Activated CD8-positive, alpha-beta memory T cell treated with anti-CD3 and anti-CD28 coated beads for 48 hours (primary cell): ENCODE measurements at places on chromosomes 11 and 22.

DNA sequence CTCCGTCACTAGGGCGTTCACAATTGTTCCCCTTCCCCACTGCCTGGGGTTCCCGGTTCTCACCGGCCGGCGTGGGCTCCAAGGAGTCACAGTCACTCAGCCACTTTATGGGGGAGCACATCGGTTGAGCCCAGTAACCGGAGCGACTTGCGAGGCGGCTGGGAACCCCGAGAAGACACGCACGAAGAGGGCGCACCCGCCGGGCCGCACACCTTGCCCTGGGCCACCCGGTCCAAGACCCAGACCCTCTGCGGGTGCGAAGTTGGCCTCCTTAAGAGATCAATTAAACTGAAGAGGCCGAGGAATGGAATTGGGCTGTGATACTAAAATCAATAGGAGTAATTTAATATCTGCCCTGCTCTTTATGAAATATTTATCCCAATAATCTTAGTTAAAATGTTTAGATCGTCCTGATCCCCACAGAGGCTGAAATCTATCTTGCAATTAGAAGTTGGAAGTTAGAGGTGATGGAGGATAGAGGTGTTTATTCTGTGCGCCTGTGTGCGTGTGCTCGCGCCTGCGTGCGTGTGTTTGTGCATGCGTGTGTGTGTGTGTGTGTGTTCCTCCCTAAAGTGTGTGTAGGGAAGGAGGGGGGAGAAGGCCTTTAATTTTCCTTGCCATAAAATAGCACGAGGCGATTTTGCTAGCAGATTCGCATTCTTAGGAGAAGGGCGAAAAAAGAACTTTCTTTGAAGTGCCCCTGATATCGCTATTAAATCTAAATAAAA lies 954 bp upstream of the MN1 start:
- no peak for DNase-seq

GRCh38 chr11:95585069-95585751 lies 204.4 kb downstream of the FAM76B start:
- DNase-seq: no peak

GRCh38 chr22:32448980-32449379 lies 15.3 kb downstream of the BPIFC start:
- DNase-seq: no peak

GRCh38 chr22:20298110-20298802 lies 21.6 kb downstream of the DGCR6L start:
- DNase-seq: no peak

DNA sequence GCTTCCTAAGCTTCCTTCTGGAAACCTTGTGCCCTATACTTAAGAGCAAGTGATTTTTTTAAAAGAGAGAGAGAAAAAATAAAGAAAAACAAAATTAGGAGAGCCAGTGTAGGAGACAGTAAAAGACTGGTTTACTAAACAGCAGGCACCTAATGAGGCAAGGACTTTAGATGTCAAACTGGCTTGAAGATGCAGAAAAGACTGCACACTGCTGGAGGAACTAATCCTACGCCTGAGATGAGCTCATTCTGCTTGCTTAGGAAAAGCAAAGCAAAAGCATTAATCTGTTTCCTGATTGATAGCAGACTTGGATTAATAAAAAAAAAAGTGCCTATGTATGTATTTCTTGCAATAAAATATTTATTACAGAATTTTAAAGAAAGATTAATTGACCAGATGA lies 113.6 kb upstream of the SEZ6L start:
- DNase-seq: no peak

- DNase-seq: no peak
These were observed 50.9 kb downstream of the RPS6KA4 start for GRCh38 chr11:64409707-64410403.

GRCh38 chr11:131246663-131247062 lies 123.8 kb upstream of the NTM start:
- no peak for DNase-seq

- DNase-seq: no peak
These were observed 21.9 kb downstream of the TPBGL start for GRCh38 chr11:75262436-75262835.

DNA sequence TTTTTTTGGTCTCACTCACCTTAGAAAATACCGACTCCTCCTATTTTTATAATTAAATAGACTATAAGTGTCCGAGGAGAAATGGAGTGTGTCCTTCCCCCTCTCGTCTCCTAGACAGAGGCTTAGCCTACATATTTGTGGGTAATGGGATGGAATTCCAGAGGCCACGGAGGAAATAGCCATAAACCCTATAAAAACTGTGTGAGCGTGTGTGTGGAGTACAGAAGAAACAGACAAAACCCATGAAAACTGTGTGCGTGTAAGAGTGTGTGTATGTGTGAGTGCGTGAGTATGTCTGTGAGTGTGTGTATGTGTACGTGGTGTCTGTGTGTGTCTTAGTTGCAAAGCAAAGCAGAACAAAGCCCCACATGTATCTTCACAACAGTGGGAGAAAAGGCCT lies 883.5 kb downstream of the OPCML start:
- no peak for DNase-seq

GRCh38 chr11:46944356-46945075 lies 8.0 kb downstream of the CSTPP1 start:
- DNase-seq: no peak

GRCh38 chr11:117767071-117767470 lies 29.9 kb downstream of the DSCAML1 start:
- DNase-seq: no peak

- no peak for DNase-seq
These were observed 77.0 kb downstream of the RPS6KA4 start for GRCh38 chr11:64436000-64436399.

DNA sequence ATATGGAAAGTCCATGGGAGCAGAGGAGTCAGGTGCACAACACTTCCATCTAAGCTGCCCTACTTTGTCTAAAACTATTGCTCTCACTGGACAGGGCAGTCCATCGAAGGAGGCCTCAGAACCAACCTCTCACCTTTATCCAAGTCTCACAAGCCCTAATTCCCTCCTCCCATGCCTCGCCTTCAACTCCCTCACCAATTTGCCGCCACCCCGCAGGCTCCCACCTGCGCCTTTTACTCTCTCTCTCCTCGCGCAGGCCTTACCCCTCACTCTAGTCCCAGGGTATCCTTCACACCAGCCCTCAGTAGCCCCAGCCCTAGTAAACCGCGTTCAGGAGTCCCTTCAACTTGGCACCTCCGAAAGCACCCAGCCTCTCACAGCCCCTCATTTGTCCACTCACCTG lies 451 bp downstream of the FHIP1B start:
- DNase-seq: no peak

DNA sequence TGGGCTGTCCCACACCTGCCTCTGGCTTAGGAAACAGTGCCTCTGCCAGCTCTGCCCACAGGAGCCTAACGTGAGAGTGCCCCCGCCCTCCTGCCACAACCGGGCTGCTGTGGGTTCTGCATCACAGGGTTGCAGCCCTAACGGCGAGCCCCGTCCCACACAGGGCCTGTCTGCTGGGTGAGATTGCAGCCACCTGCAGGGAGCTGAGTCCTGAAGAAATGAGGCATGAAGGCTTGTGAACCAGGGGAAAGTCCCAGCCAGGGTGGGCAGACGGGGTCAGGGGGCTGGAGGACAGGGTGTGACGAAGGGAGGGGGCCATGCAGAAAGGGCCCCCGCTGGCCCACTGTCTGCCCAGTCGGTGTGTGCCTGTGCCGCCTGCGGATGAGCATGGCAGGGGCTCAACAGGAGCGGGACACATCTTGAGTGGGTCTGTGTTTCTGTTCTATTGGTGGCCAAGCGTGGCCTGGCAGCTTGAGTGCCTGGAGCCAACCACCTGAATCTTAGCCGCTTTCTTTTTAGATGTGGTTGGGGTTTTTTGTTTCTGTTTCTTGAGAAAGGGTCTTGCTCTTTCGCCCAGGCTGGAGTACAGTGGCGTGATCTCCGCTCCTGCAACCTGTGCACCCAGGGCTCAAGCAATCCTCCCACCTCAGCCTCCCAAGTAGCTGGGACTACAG lies 38.9 kb downstream of the CTTN start:
- no peak for DNase-seq

GRCh38 chr11:113977071-113977490 lies 2.2 kb downstream of the HTR3A start:
- DNase-seq: no peak

DNA sequence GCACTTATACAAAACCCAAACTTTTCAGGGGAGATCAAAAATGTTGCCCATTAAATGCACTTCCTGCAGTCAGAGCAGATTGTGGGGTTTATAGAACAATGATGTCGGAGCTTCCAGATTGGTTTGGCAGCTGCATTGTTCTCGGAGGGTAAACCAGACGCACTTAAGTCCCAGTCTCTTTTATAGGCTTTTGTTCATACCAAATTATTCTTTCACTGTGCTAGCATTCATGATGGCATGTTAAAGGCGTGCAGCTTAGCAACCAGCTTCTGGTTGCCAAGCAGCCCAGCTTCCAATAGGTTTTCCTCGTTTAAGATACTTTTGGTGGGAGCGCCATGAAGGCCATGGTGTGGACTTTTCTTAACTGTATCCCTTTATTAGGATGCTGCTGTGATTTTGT lies 40.9 kb downstream of the ZC3H12C start:
- no peak for DNase-seq

- no peak for DNase-seq
These were observed 128.1 kb downstream of the LDLRAD3 start for GRCh38 chr11:36071917-36072500.

DNA sequence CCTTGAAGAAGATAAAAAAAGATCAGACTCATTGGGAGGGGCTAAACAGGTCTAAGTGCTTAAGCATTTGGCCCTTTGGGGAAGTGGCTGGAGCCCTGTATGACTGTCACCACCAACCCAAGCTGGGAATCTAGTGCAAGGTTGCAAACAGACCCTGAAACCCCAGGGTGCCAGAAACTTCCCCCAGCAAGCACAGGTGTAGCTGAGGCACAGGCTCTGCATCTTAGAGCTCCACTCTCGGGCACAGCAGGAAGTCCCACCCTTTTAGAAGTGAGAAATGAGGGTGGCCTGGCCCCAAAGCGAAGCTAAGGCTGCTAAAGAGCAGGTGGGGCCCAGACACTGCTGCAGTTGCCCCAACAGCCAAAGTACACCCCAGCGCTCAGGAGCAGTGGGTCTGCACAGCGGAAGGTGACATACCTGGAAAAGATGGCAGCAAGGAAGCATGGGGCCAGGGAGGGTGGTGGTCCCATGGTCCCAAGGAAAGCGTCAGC lies 5.8 kb upstream of the KDM2A start:
- no peak for DNase-seq

DNA sequence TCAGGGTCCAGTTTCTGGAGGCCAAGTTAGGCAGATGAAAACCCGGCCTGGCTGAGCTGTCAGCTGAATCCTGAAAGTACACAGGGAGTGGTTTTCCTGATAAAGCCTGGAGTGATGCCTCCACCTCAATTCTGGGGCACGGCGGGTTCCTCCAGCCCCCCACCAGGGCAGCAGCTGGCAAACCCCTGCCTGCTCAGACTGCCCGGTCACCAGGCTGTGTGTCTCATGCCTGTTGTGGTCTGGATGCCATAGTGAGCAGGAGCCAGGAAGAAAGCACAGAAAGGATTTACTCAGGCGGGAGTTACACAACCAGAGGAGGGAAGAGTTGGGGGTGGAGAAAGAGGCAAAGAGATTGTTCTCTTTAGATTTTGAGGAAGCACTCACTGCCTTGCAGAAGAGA lies 119.9 kb upstream of the RASSF10 start:
- no peak for DNase-seq

GRCh38 chr22:49193348-49193747 lies 634.3 kb downstream of the BRD1 start:
- no peak for DNase-seq

- no peak for DNase-seq
These were observed 7.1 kb upstream of the MN1 start for GRCh38 chr22:27808451-27809225.

GRCh38 chr11:16098526-16099205 lies 257.7 kb downstream of the SOX6 start:
- no peak for DNase-seq
